ENCODE measurements at places on chromosomes 6 and 20.

GRCh38 chr20:20896606-20897005 is 184.2 kb upstream of the RALGAPA2 start:
- DNase-seq, result no peak

GRCh38 chr6:168791917-168792316 is 350.9 kb downstream of the SMOC2 start:
- no peak for DNase-seq

DNA sequence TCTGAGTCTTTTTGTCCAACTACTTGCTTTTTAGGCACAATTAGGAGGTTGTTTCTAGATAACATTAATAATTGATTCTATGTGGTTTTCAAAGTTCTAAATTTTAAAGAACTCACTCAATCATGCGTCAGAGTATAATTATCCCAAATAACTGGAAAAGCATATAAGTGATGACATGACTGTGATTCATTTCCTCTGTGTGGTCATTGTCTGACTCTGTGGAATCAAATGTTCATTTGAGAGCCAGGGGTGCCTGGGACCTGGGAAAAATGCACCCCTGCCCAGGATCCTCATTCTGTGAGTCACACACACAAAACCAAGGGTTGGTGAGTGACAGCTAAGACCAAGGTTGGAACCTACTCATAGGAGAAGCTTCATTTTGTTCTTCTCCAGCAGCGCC is 127.1 kb upstream of the MLIP start:
- DNase-seq, result no peak

GRCh38 chr6:133136177-133136880 is 104.8 kb upstream of the EYA4 start:
- no peak for DNase-seq

DNA sequence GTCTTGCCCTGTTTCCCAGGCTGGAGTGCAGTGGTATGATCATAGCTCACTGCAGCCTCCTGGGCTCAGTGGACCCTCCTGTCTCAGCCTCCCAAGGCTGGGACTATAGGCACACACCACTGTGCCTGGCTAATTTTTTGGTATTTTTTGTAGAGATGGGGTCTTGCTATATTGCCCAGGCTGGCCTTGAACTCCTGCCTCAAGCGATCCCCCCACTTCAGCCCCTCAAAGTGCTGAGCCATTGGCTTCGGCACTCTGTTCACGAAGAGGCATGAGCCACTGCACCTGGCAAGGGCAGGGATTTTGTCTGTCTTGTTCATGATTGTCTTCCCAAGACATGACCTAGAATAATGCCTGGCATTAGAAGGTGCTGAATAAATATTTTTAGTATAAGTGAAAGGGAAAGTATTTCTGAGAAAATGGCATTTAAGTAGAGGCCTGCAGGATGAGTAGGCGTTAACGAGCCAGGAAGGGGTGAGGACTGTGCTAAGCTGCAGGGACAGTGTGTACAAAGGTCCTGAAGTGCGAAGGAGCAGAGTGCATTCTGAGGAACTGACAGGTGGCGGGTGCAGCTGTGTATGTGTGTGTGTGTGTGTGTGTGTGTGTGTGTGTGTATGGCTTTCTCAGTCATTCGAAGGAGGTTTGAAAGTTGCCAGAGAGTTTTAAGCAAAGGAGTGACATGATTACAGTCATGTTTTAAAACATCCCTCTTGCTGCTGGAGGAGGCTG is 43.0 kb downstream of the VEGFA start:
- no peak for DNase-seq

GRCh38 chr6:104855507-104855906 is 4.2 kb downstream of the HACE1 start:
- no peak for DNase-seq

- DNase-seq, result no peak
Observed at GRCh38 chr6:151010071-151010470, 144.6 kb downstream of the MTHFD1L start.

DNA sequence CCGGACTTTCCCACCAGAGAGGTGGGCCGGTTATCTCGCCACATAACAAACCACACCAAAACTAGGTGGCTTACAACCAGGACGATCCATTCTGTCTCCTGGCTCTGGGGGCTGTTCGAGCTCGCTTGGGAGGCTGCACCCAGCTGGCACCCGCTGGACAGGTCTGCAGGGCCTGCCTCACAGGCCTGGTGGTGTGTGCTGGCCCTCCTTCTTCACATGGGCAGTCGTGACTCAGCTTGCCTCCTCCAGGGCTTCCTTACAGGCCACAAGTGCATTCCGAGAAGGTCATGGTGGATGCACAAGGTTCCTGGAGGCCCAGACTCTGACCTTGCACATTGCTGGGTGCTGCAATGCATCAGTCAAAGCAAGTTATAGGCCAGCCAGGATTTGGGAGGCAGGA is 34.2 kb downstream of the FOXF2 start:
- DNase-seq, result no peak
